ENCODE measurements at places on chromosomes 3 and 15.

- DNase-seq: no peak
Measured at GRCh38 chr3:129345971-129346370, 67.3 kb downstream of the HMCES start.

- DNase-seq: no peak
Measured at GRCh38 chr3:64088408-64089205, 65.3 kb upstream of the PSMD6 start.

DNA sequence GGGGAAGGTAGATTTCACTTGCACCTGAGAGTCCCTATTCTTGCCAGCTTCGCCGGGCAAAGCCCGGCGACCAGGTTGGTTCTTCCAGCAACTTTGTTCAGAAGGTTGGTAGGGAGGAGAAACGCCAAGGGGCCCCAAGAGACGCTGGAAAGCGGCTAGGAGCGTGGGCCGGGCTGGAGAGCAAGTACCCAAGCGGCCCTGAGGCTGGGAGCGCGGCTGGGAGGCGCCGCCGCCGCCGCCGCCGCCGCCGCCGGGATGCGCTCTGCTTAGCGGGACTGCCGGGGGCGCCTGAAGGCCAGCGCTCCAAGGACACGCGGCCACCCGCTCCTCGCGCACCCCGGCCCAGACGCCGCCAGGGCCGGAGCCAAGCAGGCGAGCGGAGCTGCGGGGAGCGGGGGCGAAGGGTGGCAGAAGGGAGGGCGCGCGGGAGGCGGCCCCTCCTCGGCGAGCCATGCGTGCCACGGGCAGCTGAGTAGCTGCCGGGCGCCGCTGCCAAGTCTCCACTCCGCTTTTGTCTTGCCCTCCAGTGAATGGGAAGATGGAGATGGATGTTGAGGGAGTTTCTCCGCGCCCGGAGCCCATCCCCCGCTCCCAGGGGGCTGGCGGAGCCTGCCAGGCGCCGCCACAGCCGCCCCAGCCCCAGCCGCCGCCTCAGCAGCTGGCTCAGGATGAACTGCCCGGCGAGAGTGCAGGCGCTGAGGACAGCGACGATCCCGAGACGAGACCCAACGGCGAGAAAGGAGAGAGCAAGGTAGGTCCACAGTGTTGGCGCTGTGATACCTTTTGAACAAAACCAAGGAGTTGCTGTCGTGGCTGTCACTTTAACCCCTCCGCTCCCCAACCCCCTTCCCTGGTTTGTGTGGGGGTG is 227.4 kb upstream of the AZI2 start:
- DNase-seq: no peak

GRCh38 chr3:127789051-127789450 is 33.3 kb downstream of the MGLL start:
- no peak for DNase-seq

GRCh38 chr3:183324083-183324482 is 71.0 kb downstream of the B3GNT5 start:
- no peak for DNase-seq

DNA sequence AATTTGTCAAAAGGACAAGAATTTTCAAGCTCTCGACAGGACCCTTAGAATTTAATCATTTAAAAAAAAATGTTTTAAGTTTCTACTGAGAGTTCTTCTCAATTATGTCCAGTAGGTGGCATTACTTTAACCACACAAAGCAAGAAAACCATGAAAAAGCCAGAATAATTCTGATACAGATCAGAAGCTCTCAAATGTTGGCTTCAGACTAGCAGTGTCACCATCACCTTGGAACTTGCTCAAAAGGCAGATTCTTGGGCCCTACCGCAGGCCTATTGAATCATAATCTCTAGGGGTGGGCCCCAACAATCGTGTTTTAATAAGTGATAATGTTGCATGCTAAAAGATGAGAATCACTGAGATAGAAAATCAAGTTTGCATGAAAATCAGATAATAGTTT is 99.5 kb upstream of the KCNMB2 start:
- no peak for DNase-seq

- DNase-seq: peak; percentile 75
Measured at GRCh38 chr3:194682694-194683310, 2.9 kb upstream of the FAM43A start.

- no peak for DNase-seq
Measured at GRCh38 chr15:61974759-61975158, 85.5 kb downstream of the VPS13C start.

DNA sequence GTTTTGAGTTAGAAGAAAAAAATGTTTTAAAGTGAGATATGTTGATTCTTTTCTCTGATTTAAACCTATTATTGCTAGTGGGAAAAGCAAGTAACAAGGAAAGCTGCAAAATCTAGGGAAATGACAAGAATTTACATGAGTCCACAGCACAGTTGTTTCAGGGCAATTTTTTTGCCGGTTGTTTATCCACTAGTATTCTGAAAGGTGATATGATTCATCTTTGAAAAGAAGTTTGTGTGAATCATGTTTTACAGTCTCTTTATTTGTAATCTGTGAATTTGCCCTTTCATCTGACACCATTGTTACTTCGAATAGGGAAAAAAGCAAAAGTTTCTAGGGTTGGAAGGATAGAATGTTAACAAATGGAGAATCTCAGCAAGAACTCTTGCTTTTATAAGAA is 894.7 kb downstream of the OTOL1 start:
- no peak for DNase-seq

- no peak for DNase-seq
Measured at GRCh38 chr3:106249159-106249558, 380.3 kb upstream of the CBLB start.

DNA sequence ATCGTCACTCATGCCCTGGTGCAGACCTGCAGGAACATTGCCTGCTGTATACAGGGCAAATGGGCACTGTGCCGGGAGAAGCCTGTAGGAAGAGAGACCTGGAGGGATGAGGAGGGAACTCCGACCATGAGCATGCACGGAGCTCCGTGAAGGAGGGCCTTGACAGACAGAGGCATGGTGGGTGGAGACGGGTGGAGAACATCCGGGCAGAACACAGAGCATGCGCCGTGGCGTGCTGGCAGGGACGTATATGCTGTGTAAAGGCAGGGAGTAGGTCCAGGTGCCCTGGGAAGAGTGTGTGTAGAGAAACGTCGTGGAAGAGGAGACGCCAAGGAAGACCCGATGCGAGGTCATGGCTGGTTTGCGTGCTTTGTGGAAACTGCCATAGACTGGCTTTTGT is 133.0 kb upstream of the FAN1 start:
- DNase-seq: no peak

DNA sequence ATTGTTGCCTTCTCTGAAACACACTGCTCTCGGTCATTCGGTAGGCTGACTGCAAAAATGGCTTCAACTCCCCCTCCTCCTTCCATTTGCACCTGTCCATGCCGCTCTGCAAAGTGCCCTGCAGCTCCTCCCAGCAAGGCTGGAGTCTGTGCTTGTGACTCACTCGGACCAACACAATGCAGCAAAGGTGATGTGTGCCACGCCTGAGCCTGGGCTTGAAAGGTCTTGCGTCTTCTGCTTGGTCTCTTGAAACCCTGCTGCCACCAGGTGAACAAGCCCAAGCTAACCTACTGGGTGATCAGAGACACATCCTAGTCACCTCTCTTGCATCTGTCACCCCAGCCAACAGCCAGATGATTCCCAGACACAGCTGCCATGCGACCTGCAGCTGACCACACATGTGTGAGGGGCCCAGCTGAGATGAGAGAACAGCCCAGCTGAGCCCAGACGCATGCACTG is 71.1 kb downstream of the MGLL start:
- no peak for DNase-seq

DNA sequence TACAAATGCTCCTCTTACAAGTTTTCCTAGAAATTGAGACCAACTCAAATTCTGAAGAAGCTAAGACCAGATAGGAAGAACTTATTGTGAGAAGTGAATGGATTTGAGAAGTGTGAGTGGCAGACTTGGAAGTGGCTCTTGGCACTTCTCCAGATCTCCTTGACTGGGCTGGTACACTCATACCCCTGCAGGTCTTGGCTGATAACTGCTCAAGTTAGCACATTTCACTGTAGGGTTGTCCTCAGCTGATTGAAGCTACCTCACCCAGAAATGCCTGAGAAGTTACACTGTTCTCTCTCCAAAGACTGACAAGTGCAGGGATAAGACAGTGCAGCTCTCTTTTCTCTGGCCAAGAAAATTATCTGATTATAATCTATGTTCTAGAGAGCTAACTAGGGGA is 16.5 kb upstream of the CLDN1 start:
- no peak for DNase-seq

DNA sequence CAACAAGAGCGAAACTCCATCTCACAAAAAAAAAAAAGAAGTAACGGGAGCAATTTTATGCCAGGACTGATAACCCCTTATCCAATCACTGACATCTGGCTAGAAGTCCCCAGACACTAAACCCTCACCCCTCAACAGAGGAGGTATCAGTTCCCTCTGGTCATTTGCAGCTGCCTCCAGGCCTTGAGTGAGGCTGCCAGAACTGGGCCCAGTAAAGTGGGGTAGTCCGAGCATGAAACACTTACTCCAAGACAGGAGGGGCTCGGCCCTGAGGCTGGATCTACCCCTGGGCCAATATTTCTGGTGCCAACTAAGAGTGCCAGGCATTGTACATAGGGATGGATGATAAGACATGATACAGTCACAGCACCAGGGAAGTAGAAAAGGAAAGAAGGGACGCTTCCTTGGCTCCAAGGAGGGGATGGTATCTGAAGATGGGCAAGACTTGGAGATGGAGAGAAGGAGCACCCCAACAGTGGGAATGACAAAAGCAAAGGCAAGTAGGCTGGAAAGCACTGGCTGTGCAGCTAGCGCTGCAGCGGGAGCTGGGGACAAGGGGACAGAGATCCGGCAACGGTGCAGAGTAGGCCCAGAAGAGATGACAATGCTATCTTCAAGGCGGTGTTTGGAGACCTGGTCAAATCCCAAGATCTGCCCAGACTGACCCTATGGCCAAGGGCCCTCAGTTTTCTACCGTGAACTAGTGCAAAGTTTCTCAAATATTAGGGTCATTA is 2.2 kb downstream of the XXYLT1 start:
- no peak for DNase-seq

DNA sequence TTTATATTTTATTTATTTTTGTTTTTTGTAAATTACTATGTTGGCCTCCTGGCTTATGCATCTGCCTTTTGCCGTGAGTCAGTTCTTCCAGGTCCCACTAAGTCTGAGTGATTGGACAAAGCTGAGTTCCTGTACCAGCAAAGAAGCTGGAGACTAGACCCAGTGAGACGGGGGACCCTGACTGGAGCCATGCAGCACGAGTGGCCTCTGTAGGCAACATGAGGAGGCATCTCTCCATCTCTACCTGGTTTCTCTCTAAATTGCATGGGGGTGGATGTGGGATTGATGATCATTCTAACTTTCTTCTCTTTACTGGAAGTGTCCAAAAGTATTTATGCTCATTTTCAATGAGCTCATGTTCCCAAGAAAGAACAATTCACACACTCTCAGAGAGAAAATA is 155.3 kb upstream of the MRPL3 start:
- no peak for DNase-seq

GRCh38 chr15:66713843-66714508 is 11.9 kb downstream of the SMAD6 start:
- DNase-seq: no peak

DNA sequence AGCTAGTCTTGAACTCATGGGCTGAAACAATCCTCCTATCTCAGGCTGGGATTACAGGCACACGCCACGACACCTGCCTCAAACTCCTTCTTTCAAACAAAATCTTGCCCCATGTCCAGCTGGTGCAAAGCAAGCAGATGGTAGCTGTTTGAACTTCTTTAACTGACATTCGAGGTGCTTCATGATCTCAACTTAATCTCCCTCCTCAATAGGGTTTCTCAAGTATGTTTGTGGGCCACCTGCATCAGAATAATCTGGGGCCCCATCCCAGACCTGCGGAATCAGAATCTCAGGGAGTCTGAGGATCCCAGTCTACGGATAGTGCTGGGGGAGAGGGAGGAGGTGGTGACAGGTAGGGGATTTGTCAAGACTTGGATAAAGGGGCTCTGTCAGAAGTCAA is 20.9 kb upstream of the TRH start:
- no peak for DNase-seq

Measured in breast epithelium (tissue), 4 donors.